ENCODE measurements at places on chromosomes 12 and 14.

DNA sequence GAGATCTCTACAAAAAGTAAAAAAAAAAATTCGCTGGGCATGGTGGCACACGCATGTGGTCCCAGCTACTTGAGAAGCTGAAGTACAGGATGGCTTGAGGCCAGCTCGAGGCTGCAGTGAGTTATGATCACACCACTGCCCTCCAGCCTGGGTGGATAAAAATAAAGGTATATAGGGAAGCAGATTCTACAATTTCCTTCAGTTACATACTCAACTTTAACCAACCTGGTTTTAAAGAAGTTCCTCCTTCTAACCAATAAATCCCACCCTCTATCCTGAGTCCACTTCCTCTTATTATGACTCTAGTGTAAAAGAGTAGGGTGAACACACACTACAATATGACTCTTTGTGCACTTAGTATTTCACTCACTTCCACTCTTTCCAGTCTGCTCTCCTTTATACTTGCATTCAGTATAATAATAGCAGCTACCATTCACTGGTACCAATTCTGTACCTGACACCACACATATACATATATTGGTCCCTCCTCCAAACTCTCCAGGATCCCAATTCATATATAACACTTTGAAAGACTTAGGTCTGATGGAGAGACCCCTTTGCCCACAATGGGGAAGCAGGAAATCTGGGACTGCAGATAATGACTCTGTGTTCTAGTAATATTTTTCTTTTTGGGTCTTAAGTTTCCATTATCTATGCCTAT, 2.3 kb downstream of the ARF3 start:
- no peak for DNase-seq

DNA sequence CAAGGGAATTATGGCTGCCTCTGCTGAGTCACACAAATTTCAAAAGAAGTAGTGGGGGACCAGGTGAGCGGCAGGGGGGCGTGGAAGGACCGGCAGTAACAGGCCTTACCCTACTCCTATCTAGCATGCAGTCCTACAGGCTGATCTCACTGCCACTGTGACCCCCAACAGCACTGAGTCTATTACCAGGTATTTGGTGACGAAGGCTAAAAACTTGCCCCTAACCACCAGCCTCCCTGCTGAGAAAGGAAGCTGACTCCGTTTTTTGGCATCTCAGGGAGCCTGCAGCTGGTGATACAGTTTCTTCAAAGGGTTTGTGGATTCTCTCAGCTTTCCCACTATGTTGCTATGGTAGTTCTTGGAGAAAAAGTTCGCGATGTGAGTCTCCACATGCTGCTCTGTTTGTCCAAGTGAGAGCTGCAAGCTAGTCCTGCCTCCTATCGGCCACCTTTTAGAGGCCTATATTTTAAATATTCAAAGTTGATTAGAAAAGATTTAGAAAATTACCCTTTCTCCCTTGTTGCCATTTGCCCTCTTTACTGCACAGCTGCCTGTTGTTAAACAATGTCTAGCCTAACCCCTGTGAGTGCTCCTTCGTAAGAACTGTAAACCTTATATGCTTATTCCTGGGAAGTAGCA, 57.1 kb upstream of the SLCO1B1 start:
- no peak for DNase-seq

DNA sequence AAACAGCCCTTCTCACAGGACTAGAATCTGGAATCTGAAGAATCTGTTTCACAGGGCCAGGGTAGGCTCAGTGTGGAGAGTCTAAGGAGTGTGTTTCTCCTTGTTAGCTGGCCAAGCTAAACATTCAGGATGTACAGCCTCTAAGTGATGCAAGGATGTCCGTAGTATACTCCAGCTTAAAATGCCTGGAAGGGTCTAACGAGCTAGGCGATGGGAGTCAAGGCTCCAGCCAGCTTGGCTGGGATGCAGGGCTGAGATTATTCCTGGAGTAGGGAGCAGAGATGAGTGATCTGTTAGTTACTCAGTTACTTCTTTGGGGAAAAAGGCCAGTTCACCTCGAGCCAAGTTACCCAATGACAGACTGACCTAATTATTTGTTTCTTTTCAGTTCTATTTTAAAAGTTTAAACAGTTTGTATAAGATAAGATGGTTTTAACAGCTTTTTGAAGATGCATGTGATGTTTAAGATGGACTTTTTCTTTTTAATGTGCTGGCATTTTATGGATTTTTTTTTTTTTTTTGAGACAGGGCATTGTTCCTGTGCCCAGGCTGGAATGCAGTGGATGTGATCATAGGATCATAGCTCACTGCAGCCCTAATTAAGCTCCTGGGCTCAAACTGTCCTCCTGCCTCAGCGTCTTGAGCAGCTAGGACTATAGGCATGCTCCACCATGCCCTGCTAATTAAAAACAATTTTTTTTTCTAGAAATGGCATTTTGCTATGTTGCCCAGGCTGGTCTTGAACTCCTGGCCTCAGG, 41.1 kb downstream of the SYNE2 start:
- no peak for DNase-seq

DNA sequence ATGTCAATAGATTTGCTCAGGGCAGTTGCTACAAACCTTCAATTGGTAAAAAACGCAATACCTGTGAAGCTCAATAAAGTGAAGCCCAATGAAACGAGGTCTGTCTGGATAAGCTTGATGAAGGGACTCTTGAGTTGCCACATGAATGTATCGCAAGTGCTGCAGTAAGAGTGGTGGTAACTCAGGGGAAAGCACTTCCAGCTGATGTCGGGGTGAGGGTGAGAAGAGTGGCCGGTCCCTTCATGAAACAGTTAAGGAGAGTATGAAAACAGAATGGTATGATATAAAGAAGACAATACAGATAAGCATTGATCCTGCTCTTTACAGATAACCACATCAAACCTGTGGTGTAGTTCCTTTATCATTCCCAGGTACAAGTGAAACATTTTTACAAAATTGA, 83.4 kb upstream of the EVL start:
- DNase-seq: no peak

DNA sequence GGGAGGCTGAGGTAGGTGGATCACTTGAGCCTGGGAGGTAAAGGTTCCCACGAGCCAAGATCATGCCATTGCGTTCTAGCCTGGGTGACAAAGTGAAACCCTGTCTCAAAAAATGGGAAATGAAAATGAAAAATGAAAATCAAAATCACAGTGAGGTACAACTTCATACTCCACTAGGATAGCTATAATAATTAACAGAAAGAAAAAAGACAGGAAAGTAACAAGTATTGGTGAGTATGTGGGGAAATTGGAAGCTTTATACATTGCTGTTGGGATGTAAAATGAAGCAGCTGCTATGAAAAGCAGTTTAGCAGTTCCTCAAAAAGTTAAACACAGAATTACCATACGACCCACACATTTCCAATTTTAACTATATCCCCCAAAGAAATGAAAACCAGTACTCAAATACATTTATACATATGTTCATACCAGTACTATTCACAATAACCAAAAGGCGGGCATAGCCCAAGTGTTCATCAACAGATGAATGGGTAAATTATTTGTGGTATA, 22.2 kb downstream of the SGPP1 start:
- no peak for DNase-seq

DNA sequence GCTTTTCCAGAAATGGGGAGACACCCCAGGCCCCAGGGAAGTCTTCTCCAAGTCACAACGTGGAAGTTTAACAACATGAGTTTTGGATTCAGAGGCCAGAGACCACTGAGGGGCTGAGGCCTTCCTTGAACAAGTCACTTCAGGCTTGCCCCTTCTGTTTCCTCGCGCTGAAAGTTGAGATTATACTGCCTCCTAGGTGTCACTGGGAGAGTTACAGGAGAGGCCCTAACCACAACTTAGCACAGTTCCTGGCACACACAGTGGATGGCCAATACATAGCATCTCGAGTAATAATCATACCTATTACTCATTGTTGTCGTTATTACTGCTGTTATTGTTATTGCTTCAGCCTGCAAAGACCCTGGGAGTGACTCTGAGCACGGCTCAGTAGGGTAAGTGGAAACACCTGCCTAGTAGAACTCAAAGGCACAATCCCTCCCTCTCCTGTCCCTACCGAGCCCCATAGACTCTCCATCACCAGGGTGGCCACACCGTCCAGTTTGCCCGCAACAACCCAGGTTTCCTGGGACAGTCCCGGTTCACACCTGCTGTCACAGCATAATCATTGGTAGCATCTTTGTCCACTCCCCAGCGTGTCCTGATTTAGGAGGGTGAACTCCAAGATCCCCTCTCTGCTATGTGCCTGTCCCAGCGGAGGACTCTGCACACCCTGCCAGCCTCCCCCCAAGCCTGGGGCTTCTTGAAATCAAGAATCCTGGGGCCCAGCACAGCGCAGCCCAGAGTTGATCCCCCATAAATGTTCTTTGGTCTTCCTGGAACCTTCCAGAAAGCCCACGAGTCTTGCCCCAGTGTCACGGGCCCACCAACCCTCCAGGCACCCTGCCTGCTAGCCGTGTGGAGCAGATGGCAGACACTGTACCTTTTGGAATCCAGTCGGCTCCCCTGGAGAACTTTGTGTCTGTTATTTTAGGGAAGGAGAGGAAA, 85.0 kb downstream of the SYNE3 start:
- DNase-seq: no peak

- DNase-seq: no peak
Measured at GRCh38 chr12:6311822-6312528, 1.5 kb downstream of the PLEKHG6 start.

GRCh38 chr14:58947156-58947555, 241.3 kb upstream of the DAAM1 start:
- DNase-seq: no peak

DNA sequence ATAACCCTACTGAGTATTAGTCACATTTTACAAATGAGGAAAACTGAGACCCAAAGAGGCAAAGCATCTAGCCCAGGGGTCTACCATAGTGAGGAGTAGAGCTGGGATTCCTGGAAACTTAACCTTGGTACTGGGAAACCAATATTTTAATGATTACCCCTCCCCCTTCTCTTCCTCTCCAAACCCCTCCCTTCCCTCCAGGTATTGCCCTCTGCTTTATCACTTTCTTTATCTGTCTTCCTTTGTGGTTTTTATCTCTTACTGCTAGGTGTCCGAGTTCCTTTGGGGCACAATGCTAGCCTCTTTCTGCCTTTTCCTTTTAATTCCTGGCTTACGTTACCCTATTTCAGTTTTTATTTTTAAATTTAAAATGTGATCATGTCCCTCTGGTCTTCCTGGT, 2.8 kb downstream of the GABARAPL1 start:
- no peak for DNase-seq

- no peak for DNase-seq
Measured at GRCh38 chr12:102344691-102345090, 135.7 kb downstream of the IGF1 start.

DNA sequence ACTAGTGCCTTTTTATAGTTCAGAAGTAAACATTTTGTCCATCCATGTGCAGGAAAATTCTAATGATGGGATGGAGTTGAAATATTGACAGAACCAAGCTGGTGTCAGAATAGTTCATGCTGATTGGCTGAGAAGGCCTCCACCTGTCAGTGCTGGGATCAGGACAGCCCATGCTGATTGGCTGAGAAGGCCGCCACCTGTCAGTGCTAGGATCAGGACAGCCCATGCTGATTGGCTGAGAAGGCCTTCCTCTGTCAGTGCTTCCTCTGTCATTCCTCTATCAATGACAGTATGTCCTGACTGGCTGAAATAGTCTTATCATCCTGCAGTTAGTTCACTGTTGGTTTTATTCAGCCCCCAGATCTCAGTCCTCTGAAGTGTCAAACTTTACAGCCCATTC, 95.7 kb downstream of the PPP2R5C start:
- no peak for DNase-seq

DNA sequence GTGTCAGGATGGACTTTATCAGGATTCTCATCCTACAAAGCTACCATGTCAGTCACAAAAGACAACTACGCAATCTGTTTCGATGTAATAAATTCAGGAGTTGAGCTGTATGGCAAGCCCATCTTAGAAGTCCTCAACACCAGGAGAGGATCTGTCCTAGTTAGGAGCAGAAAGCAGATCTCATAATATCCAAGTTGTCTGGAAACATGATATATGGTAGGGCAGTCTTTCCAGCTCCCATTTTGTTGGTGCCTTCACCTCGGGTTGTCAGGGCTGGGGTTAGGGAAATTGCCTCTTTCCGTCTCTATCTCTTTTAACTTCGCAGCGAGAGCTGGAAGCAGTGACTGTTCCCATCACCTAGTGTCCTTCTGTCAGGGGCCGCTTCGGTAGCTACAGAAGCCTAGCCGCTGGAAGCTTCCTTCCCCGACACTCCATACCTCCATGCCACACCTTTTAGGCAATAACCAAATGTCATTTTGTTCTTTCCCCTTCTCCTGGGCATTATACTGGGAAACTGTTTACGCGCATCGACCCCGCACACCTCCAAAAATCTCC, 1.4 kb downstream of the NIN start:
- DNase-seq: no peak

GRCh38 chr12:113818833-113819232, 147.3 kb downstream of the RBM19 start:
- DNase-seq: no peak

DNA sequence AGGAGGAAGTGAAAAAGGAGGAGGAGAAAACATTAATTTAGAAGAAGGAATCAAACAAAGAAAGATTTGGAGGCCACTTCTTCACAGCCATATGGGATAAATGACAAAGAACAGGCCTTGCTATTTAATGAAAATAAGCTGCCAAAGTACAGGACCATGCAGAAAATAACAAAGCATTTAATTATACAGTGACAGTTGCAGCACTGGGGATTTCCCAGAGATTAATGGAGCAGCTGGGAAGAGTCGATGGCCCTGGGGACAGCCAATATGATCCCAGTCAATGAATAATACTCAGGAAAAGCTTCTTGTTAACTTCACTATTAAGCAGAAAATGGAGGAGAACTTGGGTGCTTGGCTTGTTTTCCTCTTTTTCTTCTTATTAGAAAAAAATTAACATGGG, 34.6 kb downstream of the RERG start:
- DNase-seq: no peak

All from stimulated activated CD8-positive, alpha-beta memory T cell treated with anti-CD3 and anti-CD28 coated beads, Interleukin-7, amount 100 ng/mL, for 1 hour (primary cell).